ENCODE measurements at places on chromosomes 2 and 18. TPM values are rescaled to one million over a fixed set of nuclear protein-coding genes. Genes with fewer than 3 reads are reported as not detected.

The NEU2 gene
- not detected for total RNA-seq

The CAPN14 gene
- total RNA-seq = 0.10 TPM

- DNase-seq = peak; percentile 81
Observed at GRCh38 chr2:27085673-27086089, 891 bp upstream of the KHK start.

DNA sequence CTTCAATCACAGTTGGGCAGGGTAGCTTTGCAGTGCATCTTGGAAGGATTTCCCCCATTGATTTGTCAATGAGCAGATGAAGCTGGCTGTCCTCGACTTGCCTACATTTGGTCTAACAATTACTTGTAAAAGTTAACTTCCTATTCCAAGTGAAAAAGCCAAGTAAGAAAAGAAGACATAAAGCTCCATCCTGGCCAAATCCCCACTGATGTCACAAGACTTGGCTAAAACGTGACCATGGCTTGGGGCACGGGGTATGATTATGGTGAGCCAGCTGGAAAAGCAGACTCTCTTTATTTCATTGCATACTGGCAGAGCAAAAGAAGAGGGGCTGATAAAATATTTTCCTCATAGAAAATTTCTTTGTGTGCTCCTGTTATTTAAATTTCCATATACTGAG, 25.4 kb upstream of the PID1 start:
- no peak for DNase-seq
